ENCODE measurements at places on chromosomes 3 and 15.
A peak's percentile ranks its signal among the peaks of the same experiment; 100 is the strongest.

DNA sequence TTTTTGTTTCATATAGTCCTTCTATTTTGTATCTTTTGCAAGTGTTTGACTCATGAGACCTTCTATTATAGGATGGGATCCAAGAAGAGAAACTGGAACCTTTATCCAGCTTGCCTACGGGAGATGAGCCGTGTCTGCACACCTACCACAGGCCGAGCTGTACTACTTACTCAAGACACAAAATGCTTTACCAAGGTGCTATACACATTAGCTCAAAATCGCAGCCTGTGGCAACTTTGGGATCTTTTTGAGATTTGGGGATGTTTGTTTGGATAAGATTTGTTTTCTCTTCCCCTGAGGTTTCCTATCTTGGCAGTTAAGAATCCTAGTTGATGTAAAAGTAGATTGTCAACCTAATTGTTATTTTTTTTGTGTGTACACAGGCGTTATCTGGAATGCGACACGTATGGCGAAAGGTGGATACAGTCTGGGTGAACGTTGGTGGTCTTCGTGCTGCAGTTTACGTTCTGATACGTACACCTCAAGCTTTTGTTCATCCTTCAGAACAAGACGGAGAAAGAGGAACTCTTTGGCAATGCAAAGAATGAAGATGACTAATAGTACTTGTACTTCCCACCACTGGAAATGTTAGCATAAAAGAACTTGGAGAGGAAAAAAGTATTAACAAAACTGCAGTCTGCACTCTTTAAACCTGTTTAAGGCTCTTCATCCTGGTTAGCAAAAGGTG lies 13.1 kb upstream of the SETD5 start:
- no peak for DNase-seq

DNA sequence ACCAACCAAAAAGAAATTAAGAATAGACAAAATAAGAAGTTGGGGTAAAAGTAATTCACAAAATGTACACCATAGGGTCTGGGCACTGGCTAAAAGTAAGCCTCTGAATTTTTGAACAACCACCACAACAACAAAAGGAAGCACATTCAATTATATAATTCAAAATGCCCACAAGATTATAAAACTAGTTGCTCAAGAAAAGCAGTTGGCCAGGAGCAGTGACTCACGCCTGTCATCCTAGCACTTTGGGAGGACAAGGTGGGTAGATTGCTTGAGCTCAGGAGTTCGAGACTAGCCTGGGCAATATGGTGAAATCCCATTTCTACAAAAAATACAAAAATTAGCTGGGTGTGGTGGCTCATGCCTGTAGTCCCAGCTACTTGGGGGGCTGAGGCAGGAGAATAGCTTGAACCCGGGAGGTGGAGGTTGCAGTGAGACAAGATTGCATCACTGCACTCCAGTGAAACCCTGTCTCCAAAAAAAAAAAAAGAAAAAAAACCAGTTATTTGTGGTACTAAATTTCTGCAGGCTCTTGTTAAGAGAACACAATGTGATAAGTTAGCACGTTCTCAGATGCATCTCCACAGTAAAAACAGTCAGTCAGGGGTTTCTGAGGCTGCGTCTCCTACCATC lies 6.6 kb upstream of the ATP11B start:
- DNase-seq, result peak; percentile 22

- no peak for DNase-seq
These were observed 840.0 kb downstream of the EPHA3 start for GRCh38 chr3:89947337-89947954.

DNA sequence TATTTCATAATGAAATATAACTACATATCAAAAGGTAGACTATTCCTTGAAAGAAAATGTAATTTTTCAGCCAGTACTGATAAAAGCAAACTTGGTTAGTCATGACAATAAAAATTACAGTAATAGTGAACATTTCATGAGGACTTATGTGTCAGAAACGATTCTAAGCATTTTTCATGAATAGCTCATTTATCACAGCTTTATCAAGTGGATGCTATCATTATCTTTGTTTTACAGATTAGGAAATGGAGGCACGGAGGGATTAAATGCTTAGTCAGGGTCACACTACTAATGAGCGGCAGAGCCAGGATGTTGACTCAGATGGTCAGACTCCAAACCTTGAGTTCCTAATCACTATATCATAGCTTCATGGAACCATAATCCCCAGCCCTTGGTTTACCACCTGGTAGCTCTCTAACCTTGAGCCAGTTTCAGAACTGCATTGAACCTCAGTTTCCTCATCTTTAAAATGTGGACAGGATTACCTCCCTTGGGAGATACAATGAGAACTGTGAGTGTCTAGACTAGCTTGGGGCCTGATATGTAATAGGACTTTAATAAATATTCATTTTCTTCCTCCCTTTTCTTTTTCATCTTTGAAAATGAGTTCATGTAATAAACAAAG lies 85.4 kb downstream of the TNIK start:
- no peak for DNase-seq

- peak; percentile 33 for DNase-seq
These were observed 31.5 kb upstream of the TFDP2 start for GRCh38 chr3:142180761-142181362.

DNA sequence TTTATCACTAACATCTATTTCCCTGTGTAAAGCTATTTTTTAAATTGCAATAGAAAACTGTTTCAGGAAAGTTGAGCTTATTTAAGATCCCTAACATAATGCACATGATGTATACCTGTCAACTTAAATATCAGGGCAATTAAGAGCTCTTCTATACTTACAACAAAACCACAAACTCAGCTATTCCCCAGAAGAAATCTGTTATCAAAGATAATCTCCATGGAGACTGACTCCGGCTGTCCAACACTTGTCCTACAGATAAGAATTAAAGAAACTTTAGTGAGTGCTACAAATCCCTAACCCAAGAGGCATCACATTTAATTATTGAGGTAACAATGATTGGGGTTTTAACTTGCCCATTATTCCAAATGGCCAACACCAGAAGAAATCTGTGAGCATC lies 3.4 kb downstream of the SELENOK start:
- DNase-seq, result no peak

- no peak for DNase-seq
These were observed 17.1 kb downstream of the MCF2L2 start for GRCh38 chr3:183411216-183411922.

DNA sequence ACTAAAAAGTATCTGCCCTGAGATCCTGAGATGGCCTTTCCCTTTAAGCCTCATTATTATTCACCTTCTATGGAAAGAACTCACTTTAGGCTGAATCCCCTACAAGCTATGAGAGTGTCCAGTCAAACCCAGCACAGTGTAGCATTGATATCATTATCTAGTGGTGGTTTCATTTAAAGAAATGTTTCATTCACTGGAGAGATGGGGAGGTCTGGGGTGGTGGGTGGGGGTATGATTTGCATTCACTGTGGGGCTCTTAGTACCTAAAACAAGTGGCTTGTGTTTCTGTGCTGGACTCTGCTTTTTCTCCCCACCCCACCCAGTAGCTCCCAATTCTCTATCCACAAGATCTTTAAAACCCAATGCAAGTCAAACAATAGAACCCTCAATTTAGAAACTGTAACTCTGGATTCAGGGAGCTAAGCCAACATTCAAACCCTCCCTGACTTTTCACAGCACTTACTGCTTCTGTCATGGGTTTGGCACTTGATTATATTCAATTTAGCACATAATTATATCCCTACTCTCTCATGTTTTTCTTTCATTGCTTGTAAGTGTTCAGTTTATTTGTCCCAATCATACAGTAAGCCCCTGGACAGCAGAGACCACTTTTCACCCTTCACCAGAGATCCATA lies 310.5 kb upstream of the THBS1 start:
- no peak for DNase-seq

GRCh38 chr15:52199271-52199670 lies 8.1 kb upstream of the GNB5 start:
- DNase-seq, result no peak

GRCh38 chr3:8767667-8768363 lies 1.6 kb downstream of the OXTR start:
- no peak for DNase-seq

DNA sequence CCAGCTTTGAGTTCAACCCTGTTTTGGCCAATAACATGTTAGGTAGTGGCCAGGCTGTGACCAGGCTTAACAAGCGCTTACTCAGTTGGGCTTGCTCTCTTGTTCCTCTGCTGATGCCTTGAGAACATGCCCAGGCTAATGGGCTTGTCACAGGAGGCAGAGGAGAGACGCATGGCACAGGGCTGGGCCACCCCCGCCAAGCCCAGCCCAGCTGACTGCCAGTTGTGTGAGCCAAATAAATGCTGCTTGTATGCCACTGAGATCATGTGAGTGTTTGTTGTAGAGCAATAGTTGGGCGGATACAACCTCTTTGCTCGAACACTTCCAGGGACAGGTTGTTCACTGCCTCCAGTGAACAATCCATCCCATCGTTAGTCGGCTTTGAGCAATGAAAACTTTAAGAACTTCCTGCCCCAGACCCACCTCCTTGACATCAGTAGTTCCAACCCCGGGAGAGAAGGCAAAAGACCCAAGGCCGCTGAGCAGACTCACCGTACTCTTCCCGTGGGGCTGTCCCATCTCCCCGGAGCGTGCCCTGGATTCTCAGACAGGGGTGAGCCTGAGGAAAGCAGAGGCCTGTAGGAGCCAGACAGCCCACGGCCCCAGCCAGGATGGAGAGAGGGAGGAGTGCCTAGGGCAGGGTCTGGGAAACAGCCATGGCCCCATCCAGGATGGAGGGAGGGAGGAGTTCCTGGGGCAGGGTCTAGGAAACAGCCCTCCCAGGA lies 4.1 kb downstream of the PLA2G4F start:
- no peak for DNase-seq
